ENCODE measurements at places on chromosomes 11 and 22. TPM values are rescaled to one million over a fixed set of nuclear protein-coding genes. Genes with fewer than 3 reads are reported as not detected.

The BID gene
- 29.0 TPM for total RNA-seq

The DMC1 gene
- 0.10 TPM for total RNA-seq

The NOX4 gene
- total RNA-seq = 1.6 TPM

The C22orf15 gene
- not detected for total RNA-seq

The BARX2 gene
- total RNA-seq = not detected
